Cerebellar nuclear complex (tissue), 1 donor: ENCODE measurements at places on chromosomes 7 and 10.

DNA sequence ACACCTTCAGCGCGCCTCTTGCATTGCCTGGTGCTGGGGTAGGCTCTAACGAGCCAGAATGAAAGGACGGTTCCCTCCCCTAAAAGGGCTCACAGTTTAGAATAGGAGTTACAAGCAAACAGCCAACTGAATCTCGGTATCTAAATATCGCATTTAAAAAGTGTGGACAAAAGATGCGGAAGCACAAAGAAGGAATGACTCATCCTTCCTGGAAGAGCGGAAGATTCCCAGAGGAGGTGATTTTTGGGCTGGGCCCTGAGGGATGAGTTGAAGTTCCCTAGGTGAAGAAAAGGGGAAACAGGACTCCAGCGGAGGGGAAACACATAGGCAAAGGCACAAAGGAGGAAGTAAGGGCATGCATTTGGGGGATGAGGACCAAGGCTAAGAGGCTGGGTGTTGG lies 29.9 kb downstream of the SRRM3 start:
- no peak for DNase-seq

GRCh38 chr7:37348982-37349381 lies 99.7 kb downstream of the ELMO1 start:
- DNase-seq = no peak

DNA sequence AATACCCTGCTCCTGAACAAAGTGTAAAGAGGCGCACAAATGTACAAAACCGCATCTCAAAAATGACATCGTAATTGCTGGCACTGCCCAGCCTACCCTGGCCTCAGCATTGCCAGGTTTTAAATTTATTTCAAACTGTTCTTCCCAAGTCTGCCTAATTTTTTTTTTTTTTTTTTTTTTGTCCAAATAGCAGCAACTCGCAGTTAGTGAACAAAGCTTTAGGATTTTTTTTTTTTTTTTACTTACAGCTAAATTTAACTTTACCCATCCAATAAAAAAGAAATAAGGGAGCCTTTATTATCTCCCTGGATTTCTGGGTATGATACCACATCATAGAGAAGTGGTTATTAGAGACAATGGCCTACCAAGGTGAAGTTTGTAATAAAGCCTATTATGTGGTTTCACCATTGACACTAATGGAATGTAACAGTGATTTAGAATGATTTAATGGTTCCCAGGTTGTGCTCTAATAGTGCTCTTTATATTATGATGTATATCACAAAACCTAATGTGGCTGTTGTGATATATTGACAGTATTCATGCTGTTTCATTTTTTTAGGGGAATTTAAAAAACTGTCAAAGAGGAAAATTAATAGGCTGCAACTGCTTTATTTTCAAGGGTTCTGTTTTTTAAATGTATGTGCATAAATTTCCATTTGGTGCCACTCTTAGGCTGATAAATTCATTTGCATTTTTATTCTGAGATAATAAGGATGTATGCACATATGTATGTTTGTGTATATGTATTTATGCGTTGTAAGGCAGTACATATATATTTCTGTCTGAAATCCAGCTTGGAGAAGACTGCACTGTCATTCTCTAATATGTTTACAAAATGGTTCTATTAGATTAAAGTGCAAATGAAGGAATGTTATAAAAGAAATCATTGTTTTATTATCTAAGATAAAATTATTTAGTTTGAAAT lies 309.0 kb downstream of the TFEC start:
- no peak for DNase-seq

DNA sequence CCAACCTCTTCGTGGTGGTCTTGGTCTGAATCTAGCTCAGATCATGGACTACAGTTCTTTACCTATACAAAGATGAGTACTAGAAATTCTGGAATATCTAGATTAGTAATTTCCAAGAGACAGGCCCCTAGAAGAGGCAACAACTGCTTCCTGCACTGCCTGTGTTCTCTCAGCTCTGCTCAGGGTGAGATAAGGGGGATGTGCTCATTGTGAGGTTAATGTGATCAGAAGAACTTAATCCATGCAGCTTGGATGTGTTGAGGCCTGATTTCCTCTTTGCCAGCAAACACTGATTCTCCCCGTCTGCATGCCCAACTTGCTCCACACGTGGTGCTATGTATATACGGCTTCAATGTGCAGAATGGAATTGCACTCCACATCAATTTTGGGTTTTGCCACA lies 268.0 kb downstream of the PHTF2 start:
- no peak for DNase-seq

DNA sequence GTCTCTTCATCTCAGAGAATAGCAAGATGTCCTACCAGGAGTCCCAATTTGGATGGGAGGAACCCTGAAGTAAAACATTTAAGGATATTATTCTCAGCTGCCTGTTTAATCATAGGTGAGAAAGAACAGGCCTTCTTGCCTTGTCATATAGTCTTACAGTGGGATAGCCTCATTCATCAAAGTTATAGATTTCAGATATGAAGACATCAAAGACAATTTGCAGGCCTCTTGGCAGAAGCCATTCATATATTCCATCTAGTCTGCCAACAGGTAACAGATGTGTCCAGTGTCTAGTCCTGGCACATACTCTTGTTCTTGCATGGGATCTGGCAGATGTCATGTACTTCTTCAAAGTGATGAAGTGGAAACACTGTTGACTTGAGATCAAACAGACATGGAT lies 601.3 kb upstream of the GHITM start:
- no peak for DNase-seq

GRCh38 chr10:60224066-60224705 lies 165.5 kb downstream of the ANK3 start:
- no peak for DNase-seq
